ENCODE measurements at places on chromosomes 12 and 14.
A peak's percentile ranks its signal among the peaks of the same experiment; 100 is the strongest.

GRCh38 chr14:100042286-100042685, 22.9 kb upstream of the EVL start:
- no peak for DNase-seq

DNA sequence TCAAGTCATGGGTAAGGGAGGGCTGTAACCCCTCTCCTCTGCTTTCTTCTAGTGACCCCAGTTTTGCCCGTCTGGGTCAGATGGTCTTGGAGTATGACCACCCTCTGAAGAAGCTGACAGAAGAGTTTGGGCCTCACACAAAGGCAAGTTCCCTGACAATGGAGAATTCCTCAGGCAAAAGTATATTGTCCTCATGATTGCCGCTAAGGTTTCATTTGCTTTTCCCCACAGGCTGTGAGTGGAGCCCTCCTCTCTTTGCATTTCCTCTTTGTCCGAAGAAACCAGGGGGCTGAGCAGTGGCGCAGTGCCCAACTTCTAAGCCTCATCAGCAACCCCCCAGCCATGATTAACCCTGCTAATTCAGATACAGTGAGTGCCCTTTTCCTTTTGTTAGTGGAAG, 12.1 kb downstream of the NCKAP1L start:
- no peak for DNase-seq

DNA sequence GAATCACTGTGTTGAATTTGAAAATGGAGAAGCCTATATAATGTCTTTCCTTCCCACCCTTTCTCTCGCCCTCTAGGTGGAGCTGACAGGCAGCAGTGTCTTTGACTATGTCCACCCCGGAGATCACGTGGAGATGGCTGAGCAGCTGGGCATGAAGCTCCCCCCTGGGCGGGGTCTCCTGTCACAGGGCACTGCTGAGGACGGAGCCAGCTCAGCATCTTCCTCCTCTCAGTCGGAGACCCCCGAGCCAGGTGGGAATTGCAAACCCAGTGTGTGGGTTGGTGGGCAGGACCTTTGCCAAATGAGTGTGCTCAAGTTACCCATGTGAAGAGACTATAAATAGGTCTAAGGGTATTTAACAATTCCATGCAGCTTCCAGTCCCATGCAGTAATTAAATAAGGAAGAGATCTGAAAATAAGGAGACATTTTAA, 274.7 kb downstream of the EGLN3 start:
- peak; percentile 44 for DNase-seq

- no peak for DNase-seq
Observed at GRCh38 chr14:40368314-40368713, 936.1 kb upstream of the FBXO33 start.

DNA sequence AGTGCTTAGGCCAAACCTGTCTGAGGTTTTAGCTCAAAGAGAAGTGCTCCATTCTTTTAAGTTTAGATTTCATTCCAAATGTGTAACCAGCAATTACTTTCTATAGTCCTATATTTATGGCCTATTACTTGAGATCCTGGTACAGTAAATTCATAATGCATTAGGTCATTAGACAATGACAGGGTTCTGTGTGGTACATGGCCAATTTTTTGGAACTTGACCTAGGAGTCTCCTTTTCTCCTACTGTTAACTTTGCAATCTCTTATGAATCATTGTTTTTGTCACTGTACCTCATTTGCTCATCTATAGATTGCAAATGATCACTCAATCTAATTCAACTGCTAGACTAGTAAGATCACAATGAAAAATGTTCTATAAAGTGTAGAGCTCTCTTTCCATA, 136.7 kb downstream of the PDE3A start:
- no peak for DNase-seq

GRCh38 chr12:3897371-3897971, 24.3 kb upstream of the PARP11 start:
- no peak for DNase-seq

DNA sequence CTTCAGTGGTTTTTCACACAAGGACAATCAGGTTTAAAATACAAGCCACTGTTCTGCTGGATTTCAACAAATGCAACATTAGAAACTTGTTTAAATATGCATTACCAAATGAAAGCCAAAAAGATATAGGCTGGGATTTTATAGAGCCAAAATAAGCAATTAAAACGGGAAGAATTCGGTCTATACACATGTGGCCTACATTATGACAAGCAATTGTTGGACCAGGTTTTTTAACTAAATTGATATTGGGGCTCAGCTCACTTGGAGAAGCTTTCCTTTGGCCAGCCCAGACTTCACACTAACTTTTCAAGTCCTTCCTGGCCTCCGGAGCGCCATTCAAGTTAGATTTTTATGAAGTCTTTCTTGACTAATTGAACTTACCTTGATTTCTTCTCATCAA, 16.9 kb upstream of the PDE3A start:
- no peak for DNase-seq

GRCh38 chr12:27709932-27710591, 570 bp upstream of the MRPS35 start:
- no peak for DNase-seq

- DNase-seq = no peak
Observed at GRCh38 chr12:18583655-18584054, 154.2 kb downstream of the PLCZ1 start.
